ENCODE measurements at places on chromosomes 5 and 9.

- no peak for DNase-seq
Measured at GRCh38 chr5:150149618-150150017, 6.0 kb downstream of the PDGFRB start.

DNA sequence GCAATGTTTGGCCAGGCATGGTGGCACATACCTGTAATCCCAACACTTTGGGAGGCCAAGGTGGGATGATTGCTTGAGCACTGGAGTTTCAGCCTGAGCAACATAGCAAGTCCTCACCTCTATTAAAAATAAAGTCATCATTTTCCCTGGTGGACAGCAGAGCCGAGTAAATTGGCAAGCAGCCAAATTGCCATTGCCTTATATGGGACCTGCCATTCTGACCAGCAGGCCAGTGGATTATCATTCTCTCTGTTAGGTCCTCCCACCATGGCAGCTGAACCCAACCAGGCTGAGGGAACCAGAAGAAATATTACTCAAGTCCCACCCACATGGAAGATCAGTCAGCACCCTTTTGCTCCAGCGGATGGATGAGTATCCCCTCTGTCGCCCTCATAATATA is 1829.9 kb downstream of the EFNA5 start:
- DNase-seq = no peak

GRCh38 chr9:31677415-31677814 is 707.0 kb upstream of the ACO1 start:
- no peak for DNase-seq

- DNase-seq = no peak
Measured at GRCh38 chr9:12722131-12722530, 28.9 kb downstream of the TYRP1 start.

DNA sequence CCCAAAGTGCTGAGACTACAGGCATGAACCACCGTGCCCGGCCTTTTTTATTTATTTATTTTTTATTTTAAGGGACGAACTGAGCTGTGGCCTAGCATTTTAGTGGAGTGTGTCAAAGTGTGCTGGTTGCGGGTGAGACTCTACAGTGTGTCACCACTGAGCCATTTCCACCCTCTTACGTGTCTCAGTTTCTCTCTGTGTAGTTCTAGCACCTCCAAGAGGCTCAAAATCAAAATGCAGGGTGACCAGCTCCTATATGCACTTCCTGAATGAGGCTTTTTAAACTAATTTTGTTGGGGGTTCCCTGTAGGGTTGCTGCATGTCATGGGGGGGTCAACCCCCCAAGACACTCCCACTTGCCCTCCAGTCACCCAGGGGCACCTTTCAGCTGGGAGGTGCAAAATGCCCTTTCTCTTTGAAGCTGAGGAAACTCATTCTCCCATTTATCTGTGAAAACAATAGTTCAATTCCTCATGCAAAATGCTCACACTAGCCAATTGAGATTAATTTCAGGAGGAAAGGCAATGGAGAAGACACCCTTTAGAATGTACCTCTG is 69.3 kb downstream of the COL15A1 start:
- no peak for DNase-seq

GRCh38 chr9:691825-692400 is 149.6 kb upstream of the DMRT1 start:
- no peak for DNase-seq

DNA sequence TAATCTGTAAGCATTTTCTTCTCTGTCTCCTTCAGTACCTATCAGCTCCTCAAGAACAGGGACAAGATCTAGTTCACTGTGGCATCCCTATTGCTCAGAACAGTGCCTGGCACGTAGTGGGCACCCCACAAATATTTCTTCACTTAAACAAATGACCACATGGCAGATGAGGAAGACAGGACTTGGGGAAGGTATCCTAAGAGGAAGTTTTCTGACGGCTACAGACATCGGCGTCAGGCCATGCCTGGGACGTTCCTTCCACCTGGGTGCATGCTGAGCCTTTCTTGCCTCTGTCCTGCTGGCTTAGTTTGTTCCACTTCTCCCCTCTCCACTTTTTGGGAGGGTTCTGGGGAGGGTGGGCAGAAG is 60.2 kb downstream of the NEURL1B start:
- no peak for DNase-seq

GRCh38 chr9:82763656-82764055 is 299.3 kb downstream of the RASEF start:
- DNase-seq = no peak

DNA sequence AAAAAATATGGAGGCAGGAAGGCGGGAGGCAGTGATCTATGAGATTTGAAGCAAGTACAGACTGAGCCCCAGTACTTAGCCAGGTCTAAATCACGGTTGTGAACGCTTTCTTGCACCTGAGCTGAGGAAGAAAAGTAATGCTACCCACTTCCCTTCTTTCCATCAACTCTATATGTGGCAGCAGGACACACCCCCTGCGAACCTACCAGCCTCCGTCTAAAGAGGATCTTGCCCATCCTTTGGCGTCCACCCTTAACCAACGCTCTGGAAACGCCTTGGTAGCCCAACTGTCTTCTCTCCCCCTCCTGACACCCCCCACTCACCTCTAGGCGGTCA is 545 bp downstream of the HMGCS1 start:
- no peak for DNase-seq

DNA sequence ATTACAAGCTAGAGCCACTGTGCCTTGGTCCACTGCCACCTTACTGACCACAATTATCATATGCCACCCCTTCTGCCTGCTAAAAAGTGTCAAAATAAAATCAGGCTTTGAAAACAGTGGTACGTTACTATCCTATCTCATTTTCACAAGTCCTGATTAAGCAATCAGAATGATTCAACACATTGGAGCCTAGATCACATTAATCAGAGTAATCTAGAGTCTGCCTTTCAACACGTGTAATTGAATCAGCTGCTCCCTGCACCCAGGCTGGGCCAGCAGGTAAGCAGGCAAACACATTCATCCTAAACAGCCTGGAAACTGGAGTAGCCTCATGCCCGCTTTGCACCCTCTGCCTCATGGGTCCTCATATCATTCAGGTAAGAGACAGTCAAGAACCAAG is 186.2 kb downstream of the DCP2 start:
- no peak for DNase-seq

DNA sequence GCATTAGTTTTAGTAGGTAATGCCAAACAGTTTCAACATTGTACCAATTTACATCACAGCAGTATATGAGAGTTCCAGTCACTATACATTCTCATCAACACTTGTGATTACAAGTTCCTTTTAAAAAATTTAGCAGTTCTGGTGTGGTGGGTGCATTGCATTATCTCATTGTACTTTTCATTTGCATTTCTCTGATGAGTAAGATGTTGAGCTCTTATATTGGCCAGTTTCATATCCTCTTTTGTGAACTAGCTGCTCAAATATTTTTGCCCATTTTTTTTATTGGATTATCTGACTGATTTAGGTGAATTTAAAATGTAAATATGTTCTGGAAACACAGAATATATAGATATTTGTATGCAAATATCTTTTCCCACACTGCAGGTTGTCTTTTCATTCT is 160.9 kb upstream of the NR3C1 start:
- DNase-seq = no peak

DNA sequence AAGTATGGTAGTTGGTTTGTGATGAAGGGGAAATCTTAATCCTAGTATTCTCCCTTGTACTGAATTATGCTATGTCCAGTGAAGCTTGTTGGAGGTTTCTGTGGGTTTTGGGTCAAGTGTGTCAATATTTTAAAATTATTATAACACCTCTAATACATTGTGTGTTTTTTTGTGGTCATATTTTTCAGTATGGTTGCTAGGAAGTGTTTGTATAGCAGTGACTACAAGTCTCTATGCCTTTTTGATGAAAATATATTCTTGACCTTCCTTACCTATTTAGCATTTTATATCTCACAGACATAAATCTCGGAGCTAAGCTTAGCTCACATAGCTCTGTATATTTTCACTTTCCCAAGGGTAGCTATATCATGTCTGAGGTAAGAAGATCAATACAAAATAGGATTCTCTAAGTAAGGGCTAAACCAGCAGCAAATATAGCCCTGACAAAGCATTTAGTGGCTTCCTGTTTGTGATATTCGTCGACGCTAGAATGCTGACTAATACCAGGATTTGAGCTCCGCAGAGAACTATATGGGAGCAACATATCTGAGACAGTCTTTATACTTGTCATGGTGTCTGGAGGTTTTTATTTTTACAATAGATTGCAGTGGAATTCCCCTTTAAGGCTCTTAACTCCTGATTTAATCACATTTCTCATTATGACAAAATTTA is 82.3 kb downstream of the MACIR start:
- DNase-seq = no peak

- no peak for DNase-seq
Measured at GRCh38 chr5:16937503-16938161, 1.5 kb upstream of the MYO10 start.

GRCh38 chr5:168935183-168935582 is 356.0 kb upstream of the PANK3 start:
- DNase-seq = no peak

- no peak for DNase-seq
Measured at GRCh38 chr5:92144824-92145223, 761.7 kb upstream of the ARRDC3 start.

GRCh38 chr5:135825373-135826220 is 8.9 kb upstream of the SLC25A48 start:
- DNase-seq = no peak

DNA sequence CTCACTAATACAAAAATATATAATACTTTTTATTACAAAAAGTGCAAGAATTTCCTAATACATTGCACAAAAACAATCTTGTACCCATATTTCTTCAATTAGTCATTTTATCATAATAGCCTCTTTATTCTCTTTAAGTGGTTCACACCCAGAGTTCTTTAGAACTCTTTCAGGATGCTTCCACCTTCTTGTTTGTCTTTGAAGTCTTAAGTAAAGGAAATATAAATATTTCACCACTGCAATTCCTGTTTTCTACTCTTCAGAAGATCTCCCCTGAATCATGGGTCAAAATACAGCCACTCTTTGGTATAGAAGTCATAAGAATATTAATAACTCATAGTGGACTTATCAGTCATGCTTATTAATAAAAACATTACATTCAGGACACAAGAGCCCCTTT is 293.0 kb downstream of the ATPSCKMT start:
- no peak for DNase-seq

- no peak for DNase-seq
Measured at GRCh38 chr9:130116346-130116745, 55.9 kb upstream of the NCS1 start.

DNA sequence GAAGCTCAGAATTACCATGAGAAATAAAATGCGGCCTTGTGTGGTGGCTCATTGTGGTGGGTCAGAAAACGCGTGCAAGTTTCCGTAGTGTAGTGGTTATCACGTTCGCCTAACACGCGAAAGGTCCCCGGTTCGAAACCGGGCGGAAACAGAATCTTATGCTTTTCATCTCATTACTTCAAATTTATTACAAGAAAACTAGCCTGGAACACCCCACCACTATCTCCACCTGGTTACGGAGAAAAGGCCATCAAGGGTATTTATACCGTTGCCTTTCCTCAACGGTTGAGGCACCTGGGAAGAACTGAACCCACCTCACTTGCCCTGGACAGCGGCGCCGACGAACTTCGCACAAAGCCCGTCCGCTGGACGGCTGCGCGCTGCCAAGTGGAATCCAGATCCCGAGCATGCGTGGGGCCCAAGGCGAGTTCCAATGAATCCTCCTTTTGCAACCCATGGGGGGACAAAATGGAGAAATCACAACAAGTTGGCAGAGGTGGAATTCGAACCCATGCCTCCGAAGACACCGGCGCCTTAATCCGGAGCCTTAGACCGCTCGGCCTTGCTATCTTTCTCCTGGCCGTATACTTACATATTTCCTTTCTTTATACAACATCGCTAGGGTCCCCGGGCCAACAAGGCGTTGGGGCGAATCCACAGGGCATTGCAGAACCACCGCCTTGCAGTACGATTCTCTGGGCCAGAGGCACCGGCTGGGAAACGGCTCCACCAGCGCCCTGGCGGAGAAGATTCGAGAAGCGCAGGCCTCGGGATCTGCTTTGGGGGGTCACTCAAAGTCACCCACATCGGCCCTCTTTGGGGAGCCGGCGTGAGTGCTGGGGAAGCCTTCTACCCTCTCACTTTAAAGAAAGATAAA is 16.9 kb downstream of the OR2V2 start:
- DNase-seq = no peak

Measured in activated CD8-positive, alpha-beta memory T cell treated with anti-CD3 and anti-CD28 coated beads for 1 hour (primary cell).